ENCODE measurements at places on chromosomes 11 and 22.

GRCh38 chr11:134373591-134374052, 38.4 kb downstream of the B3GAT1 start:
- DNase-seq: no peak

- no peak for DNase-seq
Measured at GRCh38 chr11:36513965-36514364, 3.9 kb upstream of the TRAF6 start.

GRCh38 chr11:26618441-26618840, 46.4 kb upstream of the MUC15 start:
- no peak for DNase-seq

- DNase-seq: no peak
Measured at GRCh38 chr11:17498475-17498874, 21.8 kb upstream of the ABCC8 start.

DNA sequence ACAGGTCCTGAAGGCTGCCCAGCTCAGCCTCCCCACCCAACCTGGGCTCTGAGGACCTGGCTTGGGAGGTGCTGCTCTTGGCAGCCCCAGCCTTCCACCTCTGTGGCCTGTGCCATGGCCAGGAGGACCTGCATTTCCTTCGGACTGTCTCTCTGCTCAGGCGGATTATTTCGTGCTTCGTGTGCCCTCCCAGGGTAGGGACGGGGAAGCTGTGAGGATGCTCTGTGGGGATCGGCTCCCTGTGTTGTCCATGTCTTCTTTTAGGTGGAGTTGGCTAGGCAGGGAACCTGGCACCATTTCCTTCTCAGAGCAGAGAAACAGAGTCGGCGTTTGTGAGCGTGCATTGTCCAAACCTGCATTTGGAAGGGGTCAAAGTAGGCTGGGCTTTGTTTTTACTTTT, 34.1 kb downstream of the BCR start:
- no peak for DNase-seq

DNA sequence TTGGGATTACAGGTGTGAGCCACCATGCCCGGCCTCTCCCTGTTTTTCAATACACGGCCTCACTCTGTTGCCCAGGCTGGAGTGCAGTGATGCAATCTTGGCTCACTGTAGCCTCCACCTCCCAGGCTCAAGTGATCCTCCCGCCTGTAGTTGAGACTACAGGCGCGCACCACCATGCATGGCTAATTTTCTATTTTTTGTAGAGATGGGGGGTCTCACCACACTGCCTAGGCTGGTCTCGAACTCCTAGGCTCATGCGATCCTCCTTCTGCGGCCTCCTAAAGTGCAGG, 11.5 kb downstream of the GATD1 start:
- DNase-seq: no peak

- no peak for DNase-seq
Measured at GRCh38 chr11:46457021-46457420, 65.4 kb upstream of the CHRM4 start.

DNA sequence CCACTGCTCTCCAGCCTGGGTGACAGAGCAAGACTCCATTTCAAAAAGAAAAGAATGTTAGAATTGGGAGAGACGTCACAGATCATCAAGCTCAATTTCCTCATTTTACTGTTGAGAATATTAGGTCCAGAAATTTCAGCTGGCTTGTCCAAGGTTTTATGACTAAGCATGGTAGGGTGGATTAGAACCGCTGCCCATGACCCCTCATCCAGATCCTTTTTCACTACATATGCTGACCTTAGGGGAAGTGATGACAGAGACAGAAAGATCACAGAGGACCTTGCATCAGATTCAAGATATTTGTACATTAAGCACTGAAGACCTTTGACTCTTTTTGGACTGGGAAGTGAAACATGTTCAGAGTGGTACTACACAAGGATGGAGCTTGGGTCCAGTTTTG, 134.5 kb downstream of the ADAMTS15 start:
- no peak for DNase-seq

DNA sequence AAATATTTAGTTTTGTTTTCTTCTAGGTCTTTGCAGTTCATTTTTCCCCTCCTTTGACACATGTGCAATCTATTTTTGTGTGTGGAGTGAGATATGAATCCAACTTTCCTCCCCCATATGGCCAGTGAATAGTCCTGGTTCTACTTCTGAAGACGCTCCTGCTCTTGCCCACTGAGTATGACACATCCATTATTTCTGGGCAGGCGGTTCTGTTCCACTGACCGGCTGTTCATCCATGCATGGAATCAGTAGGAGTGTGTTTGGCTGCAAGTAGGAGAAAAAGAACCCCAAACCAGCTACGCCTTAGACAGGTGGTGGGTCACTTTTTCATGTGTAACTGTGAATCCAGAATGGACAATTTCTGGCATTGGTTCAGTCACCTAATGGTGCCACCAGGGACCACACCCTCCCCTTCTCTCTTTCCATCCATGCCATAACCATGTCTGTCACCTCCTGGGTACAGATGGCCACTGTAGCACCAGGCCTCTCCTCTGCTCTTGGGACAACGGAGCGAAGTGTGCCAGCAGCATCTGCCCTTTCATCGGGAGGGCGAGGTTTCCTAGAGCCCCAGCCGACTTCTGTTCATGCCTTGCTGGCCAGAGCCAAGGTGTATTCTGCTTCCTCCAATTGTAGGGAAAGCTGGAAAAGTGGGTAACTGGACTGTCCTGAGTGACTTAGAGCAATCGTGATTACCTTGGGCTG, 67.4 kb upstream of the SLC22A12 start:
- no peak for DNase-seq

GRCh38 chr22:27978802-27979201, 59.7 kb upstream of the PITPNB start:
- DNase-seq: no peak

GRCh38 chr11:111410951-111411350, 31.9 kb upstream of the POU2AF1 start:
- DNase-seq: no peak

- no peak for DNase-seq
Measured at GRCh38 chr22:46027211-46028105, 50.5 kb upstream of the WNT7B start.

Data from stimulated activated CD4-positive, alpha-beta T cell treated with anti-CD3 and anti-CD28 coated beads, Interleukin-1b, Interleukin-23, amount 100 ng/mL, for 48 hours (primary cell).